ENCODE measurements at places on chromosomes 4 and X.

GRCh38 chr4:186200516-186200915 is 9.1 kb downstream of the CYP4V2 start:
- no peak for DNase-seq

GRCh38 chr4:151646322-151646721 is 114.5 kb downstream of the GATB start:
- no peak for DNase-seq

DNA sequence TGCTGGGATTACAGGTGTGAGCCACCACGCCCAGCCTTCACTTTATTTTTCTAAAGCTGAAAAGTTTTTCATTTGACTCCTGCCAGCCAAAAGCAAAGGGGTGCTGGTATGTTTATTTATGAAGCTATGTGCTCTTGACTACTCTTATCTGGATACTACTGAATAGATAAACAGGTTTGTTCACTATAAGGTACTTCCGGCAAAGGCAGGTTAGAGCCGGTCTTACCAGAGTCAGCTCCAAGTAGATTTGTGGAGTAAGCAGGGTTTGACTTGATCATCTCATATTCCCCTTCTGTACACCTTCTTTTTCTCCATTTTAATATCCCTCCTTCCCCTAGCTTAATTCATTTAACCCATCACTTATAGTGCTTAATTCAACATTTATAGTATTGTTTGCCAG is 175.4 kb upstream of the MBNL3 start:
- DNase-seq = no peak

GRCh38 chrX:51931566-51932150 is 38.2 kb downstream of the MAGED1 start:
- DNase-seq = no peak

GRCh38 chr4:6984612-6985425 is 58.4 kb upstream of the TADA2B start:
- no peak for DNase-seq
